ENCODE measurements at places on chromosomes 6 and 20.

GRCh38 chr6:25032934-25033333, 97.2 kb upstream of the RIPOR2 start:
- DNase-seq: no peak

- DNase-seq: no peak
These were observed at the start of gene CGAS for GRCh38 chr6:73452107-73452461. CGAS (minus strand) TSS chr6:73452297; CDS start chr6:73452181, 116 bp downstream.

GRCh38 chr6:53992522-53992921, 118.7 kb upstream of the MLIP start:
- no peak for DNase-seq

DNA sequence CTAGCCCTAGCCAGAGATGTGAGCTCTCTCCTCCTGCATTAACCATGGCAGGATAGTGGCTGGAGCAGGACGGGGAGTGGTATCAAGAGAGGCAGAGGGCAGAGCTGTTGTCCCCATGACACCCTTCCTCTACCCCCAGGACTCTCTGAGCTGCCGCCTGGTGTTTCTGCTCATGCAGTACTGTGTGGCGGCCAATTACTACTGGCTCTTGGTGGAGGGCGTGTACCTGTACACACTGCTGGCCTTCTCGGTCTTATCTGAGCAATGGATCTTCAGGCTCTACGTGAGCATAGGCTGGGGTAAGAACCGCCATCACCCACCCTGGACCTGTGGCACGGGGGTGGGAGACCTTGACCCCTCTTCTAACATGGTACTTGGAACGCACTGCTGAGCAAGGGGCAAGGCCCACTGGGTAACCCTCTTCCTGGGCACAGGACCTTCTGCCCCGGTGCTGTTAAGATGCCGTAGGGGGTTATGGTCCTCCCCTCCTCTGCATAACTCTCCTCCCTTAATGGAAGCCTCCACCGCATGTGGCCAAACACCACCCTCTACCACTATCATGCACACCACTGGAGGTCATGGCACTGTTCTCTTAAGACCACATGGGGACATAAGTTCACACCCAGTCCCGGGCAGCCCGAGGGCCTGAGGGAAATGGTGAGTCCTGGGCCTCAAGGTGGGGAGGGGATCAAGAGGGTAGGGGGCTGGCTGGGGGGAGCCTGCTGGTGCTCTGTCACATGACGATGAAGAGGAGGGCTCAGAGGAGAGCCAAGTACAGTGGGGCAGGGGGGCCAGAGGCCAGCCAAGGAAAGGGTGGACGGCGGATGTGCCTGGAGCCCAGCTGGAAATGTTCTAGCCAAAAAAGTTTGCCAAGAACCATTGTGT, 25.1 kb downstream of the GLP1R start:
- DNase-seq: no peak

DNA sequence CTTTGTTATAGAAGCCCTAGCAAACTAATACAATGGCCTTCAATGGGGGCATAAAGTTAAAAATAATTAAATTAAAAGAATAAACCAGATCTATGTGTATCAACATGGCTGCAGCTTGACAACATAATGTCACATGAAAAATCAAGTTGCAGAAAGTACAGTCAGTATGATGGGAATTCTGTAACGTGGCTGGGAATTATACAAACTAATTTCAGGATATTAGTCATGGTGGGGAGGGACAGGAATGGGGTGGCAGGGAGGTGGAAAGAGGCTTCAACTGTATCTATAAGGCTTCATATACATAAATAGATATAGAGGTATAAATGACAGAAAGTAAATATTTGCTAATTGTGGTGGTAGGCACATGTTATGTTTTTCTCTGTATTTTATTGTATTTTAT, 107.1 kb downstream of the UNC5CL start:
- DNase-seq: no peak

DNA sequence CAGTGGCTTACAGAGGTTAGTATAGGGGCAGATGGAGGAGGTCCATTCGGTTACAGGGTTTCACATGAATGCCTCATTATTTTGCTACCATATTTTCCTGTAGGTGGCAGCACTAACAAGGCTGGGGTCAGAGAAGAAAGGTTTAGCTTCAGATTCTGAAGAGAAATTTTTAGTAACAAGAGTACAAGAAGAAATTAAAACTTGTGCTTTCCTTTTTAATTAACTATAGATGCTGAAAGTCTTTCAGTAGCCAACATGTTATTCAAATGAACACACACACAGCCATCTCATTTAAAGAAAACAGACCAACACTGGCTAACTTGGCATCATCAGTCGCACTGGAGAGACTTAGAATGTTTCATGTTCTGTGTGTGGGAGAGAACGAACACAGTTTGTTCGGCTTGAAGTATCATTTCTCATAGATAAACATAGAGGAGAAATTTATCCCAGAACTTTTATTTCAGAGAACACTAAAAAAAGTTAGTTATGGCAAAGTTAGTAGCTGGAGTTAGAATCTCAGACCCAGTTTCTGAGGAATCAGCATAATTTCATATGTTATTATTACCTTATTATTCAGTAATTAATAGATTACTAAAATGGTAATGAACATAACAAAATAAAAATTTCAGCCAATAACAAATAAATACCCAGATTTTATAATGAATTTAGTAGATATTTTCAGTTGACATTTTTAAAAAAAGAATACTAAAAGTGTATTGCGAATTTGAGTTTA, 314.0 kb upstream of the RSPO3 start:
- DNase-seq: no peak

DNA sequence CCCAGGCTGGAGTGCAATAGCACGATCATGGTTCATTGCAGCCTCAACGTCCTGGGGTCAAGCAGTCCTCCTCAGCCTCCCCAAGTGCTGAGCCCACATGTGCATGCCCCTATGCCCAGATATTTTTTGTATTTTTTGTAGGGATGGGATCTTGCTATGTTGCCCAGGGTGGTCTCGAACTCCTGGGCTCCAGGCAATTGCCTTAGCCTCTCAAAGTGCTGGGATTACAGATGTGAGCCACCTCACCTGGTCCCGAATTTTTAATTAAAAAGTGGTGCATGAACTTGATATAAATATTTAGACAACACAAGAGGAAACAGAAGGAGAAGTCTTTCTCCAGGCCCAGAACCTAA, 7.1 kb upstream of the RNF114 start:
- DNase-seq: no peak

GRCh38 chr6:21164768-21165326, 428.7 kb upstream of the SOX4 start:
- no peak for DNase-seq

DNA sequence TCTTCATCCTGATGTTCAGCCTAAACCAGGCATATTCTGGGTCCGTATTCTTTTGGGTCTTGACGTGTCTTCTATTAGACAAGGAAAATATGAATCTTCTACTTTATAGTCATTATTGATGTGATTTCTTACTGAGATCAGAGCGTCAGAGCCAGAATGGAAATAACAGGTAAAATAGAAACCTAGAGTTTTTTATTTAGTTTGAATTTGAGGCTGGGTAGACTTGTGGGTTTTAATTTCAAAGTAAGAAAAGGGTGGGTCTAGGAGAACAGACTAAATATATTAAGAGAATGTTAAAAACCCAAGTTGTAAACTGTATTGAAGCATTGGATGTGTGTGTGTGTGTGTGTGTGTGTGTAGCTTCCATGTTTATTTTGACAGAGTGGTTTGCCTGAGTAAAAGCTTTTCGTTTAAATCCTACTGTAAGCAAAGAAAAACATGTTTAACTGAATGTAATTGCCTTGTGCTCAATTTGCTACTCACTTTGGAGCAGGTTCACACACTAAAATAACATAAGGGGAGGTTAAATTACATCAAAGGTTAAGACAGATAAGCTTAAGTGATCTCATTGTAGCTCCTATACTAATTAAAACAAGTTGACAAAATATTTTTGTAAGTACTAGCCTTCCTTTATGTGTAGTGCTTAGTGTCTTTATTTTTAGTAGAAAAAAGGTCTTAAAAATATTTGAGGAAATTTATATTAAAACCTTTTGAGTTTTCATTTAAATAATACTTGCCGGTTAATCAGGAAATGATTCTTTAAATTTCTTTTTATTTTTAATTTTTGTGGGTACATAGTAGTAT, 17.4 kb downstream of the HECA start:
- DNase-seq: peak; percentile 63

GRCh38 chr6:79240509-79240908, 6.0 kb upstream of the HMGN3 start:
- DNase-seq: no peak

DNA sequence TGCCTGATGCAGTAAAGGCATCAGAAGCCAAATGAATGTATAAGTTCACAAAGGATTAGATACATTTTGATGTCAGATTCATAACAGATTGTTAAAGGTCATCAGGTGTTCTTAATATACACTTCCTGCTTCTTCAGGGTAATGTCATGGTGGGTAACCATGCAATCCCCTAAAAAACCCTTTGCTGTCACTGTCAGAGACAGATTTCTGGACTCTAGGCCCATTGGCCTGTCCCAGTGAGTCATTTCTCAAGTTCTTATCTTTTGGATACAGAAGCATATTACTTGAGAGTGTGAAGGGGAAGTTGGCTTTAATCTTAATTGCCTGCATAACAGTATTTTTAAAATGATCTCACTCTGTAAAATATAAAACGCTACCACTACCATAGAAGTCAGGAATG, 895.6 kb upstream of the MAP3K7 start:
- DNase-seq: no peak

GRCh38 chr20:40639676-40640355, 49.2 kb downstream of the MAFB start:
- no peak for DNase-seq

DNA sequence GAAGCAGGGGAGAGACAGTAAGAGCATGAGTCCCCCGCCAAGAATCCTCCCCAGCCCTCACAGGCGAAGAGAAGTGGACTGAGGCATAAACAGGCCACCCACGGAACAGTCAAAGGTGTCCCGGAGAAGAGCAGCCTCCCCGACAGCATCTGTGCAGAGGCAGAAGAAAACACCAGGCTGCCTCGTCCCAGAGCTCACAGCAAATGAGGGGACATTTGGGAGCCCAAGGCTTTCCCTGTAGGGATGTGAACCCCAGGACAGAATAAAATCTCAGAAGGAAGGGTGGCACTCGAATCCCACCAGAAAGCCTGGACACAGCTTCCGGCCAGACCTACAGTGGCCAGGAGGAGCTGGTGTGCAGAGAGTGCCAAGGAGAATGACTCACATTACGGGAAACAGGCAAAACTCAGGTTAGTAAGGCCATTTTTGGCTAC, 90.4 kb downstream of the DLL1 start:
- no peak for DNase-seq

DNA sequence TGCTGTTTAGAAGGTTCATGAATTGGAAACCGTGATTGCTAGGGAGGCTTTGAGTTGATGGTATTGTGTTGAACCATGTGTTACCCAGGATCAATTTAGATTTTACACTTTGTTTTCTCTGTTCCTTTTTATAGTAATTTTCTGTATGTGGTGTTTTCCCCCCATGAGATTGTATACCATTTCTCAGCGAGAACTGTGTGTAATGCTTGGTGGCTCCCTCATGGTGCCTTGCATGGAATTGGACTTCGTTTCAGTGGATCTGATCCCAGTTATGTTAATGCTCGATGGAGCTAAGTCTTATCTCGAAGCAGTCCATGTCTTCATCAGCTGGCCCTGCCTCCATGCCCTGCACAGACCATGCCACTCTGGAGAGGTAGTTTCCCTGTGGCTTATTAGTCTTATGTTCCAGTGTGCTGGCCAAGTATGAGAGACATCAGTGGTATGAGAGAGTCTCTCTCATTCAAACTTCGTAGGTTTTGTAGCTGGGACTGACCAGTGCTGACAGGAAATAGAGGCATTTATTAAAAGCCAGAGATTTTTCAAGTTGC, 18.7 kb downstream of the PTPN1 start:
- no peak for DNase-seq

GRCh38 chr20:10856237-10857015, 182.6 kb upstream of the JAG1 start:
- no peak for DNase-seq

GRCh38 chr6:157531169-157531985, 150.4 kb downstream of the ZDHHC14 start:
- no peak for DNase-seq

DNA sequence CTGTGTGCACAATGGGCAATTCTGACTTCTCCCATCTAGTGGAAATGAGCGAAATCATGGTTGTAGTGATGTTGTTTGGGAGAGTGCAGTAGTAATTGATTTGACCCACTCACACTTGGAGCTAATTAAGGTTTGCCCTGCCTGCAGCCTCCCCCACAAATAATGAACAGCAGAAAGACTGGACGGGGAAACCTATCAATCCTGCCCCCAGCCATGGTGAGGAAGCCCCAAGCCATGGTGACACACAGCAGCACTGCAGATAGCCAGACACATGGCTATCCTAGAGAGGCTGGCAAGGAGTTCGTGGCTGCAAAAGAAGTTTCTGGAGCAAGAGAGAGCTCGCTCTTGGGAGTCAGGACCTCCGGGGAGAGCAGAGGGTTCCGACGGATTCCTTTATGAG, 27.8 kb downstream of the SAYSD1 start:
- no peak for DNase-seq

DNA sequence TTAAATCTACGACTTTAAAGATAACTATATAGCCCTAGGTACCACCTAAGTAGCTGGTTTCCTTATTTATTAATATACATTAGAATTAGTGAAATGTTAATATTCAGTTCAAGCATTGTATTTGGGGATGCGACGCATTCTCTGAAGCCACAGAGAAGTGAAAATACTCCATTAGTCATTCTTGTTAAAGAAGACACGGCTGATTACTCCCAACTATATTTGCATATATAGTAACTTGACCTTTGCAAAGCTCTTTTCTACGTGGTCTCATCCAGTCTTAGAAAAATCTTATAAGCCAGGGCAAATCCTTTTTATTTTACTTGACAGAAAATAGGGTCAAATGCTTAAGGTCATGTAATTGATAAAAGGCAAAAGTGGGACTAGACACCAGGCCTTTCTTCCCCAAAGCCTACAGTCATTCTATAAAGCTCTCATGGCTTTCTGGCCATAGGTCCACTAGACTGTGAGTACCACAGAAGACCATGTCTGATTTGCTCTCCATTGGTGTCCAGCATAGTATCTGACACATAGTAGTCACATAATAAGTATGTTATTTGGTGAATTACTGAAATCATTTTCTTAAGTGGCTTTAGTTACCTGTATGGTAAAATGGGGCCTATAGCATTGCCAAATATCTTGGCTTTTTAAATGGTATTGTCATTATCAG, 11.3 kb downstream of the ZHX3 start:
- DNase-seq: no peak

DNA sequence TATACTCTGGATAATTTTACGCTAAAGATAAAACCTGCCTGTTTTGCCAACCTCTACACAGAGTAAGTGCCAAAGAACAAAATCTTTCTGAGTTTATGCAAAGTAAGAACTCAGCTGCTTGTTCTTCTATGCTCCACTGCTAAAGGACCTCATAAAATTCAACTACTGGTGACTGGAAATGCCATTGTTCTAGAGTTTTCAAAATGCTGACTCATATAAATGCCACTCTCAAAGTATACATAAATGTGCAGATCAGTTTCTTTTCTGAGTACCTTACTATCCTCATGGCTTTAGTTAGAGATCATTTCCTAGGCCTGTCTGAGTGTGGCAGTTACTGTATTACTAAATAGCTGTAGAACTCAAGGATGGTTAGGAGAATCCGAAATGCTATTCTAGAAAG, 45.6 kb downstream of the LYRM4 start:
- DNase-seq: no peak
